ENCODE measurements at places on chromosomes 3 and 15.
A peak's percentile ranks its signal among the peaks of the same experiment; 100 is the strongest.

DNA sequence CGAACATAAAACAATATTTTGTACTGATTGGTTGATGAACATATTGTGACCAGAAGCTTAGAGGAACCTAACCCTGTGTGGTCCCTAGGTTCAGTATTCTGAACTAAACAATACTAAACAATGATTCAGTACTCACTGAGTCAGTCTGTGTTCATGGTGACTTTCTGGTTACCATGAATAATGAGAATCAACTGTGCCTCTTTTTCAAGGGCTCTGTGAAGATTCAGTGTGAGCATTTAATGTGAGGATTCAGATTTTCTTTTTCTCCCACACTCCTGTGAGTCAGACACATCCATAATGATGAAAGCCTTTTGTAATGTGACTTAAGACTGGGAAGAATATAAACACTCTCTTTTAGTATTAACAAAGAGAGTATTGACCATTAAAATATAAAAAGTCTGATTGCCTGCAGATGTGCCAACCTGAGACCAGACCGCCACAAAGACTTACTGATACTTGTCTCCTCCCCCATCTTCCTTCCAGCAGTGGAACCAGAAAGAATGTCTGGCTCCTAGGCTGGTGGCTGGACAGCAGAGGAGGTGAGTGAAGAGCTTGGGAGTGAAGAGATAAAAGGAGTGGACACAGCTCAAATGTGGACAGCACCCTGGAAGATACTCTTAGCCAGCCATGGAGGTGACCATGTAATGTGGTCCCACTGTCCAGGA is 17.6 kb upstream of the ACTL6A start:
- peak; percentile 73 for DNase-seq

- no peak for DNase-seq
Observed at GRCh38 chr3:123352134-123352554, 96.7 kb downstream of the ADCY5 start.

GRCh38 chr3:15722877-15723623 is 74.7 kb downstream of the ANKRD28 start:
- DNase-seq = no peak

DNA sequence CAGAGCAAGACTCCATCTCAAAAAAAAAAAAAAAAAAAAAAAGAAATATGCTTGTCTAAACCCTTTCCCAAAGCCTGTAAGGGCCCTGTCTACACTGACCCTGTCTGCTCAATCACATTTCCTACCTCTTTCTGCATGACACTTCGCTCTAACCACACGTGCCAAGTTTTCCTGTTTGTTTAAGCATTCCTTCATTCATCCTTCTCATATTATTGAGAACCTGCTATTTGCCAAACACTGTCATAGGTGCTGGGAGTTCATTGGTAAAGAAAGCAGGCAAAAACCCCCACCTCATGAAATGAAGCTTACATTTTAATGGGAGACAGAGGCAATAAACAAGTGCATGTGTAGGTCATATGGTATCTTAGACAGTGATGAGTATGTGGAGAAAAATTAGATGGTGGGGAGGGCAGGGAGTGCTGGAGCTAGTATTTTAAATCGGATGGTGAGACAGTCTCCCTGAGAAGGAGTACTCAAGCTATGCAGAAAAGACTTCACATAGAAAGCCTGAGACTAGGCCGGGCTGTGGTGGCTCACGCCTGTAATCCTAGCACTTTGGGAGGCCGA is 48.0 kb downstream of the B3GNT5 start:
- DNase-seq = peak; percentile 64

DNA sequence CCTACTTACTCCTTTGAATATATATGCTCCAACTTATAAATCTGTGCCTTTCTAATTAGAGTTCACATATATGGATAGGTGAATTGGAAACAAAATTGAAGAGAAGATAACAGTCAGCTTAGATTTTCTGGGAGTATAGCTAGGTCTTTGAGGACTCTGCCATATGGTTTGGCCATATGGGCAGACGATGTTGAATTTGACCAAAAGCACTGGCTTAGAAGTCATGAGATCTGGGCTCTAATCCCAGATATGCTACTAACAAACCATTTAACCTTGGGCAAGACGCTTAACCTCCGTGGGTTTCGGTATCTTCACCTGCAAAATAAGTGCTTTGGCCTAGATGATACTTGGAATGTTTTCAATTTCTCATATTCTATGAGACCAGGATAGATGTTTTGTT is 154.1 kb downstream of the LSAMP start:
- no peak for DNase-seq

- no peak for DNase-seq
Observed at GRCh38 chr3:128725547-128726022, 398 bp upstream of the RAB7A start.

- no peak for DNase-seq
Observed at GRCh38 chr3:8307545-8308110, 194.0 kb upstream of the LMCD1 start.

DNA sequence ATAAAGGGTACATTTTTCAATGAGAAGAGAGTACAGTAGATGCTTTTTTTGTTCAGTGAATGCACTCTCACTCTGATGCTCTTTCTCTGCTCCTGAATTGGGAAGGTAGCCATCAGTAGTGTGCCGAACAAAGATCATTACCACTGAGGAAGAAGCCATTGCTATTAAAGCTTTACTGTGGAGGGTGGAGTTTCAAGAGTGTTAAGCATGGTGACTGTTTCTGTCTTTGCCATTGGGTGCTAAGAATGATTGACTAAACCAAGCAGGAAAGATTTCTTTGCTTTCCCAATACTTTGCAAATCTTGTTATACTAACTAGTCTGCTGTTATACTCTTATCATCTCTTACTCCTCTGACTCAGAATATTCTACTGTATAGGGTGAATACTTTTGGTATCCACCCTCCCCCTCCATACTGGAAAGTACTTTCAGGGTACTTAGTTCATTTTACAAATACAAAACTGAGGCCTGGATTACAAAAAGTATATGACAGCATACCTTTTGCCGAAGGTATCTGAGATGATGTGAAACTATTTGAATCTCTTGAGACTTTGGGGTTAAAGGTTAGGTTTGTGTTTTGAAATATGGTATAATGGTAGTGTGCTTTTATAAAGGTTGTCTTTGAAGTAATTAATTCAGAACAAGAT is 1.7 kb downstream of the RAB11A start:
- peak; percentile 53 for DNase-seq

DNA sequence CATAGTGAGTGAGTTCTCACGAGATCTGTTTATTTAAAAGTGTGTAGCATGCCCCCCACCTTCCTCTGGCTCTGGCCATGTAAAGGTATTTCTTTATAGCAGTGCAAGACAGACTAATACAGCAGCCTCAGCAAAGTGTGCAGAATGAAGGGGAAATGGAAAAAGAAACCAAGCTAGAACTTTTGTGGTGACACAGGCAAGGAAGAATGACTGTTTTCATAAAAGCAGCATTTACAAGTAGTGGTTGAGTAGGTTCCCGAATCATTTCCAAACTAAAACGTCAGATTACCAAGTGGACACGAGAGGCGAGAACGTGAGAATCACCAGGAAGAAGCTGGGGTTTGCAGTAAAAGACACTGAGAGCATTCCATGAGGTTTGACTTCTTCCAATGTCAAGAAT is 100.2 kb upstream of the AKAP13 start:
- no peak for DNase-seq

DNA sequence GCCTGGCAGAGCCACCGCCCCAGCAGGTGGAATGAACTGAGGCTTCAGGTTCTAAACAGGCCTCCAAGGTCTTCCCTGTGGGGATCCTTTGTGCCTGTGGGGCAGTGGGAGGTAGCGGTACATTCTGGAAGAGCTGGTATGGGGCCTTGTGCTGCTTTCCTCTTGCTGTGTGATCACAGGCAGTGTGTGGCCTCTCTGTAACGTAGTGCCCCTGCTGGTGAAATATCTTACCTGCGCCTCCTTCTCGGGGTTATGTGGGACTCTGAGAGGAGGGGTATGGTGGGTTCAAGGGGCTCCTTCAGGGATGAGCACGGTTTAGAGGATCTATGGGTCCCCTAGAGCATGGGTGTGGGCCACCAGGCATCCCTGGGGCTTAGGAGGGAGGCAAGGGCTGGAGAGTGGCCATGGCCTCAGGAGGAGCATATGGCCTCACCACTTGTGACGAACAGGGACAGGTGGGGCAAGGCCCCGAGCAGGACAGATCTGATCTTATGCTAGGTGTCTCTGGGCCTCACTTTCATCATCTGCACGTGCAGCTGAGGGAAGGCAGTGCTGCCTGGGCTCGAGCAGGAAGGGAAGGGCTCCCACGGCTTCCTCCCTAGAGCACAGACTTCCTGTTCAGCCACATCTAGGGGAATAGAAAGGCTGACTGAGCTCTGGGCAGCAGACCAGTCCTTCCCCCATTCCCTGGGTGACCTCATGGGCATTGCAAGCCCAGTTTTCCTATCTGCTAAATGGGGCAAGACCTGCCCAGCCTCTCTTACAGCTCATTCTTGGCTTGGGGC is 1.9 kb upstream of the ALS2CL start:
- DNase-seq = peak; percentile 25

- DNase-seq = no peak
Observed at GRCh38 chr15:75353604-75354003, 6.8 kb downstream of the NEIL1 start.
